ENCODE measurements at places on chromosomes 6 and 20. TPM values are rescaled to one million over a fixed set of nuclear protein-coding genes. Genes with fewer than 3 reads are reported as not detected.

Gene ADISSP
- 129 TPM for total RNA-seq

Gene CD109
- total RNA-seq = 4.0 TPM

Gene FAM110A
- 17.2 TPM for total RNA-seq

Gene C6orf132
- total RNA-seq = 38.1 TPM

Gene C6orf118
- total RNA-seq = 0.25 TPM

Gene DEFB126
- 0.89 TPM for total RNA-seq

Gene SEMG1
- total RNA-seq = 2.9 TPM

Gene ZSCAN31
- total RNA-seq = 7.4 TPM

Gene PLCB4
- 11.9 TPM for total RNA-seq

Gene NKX2-4
- total RNA-seq = 0.11 TPM

Gene RIMS4
- total RNA-seq = 24.8 TPM

Gene MACROD2
- 3.5 TPM for total RNA-seq

Gene HLA-DRA
- 2.8 TPM for total RNA-seq

Gene FAM83B
- 3.9 TPM for total RNA-seq

Gene KIAA0408
- total RNA-seq = 7.5 TPM

Gene PDYN
- 0.14 TPM for total RNA-seq

Gene FIG4
- total RNA-seq = 24.8 TPM

Gene RBPJL
- total RNA-seq = 0.85 TPM

Gene GGT7
- total RNA-seq = 34.5 TPM

Gene GHRH
- total RNA-seq = not detected

Gene FOXQ1
- 0.35 TPM for total RNA-seq

Gene LGSN
- 0.18 TPM for total RNA-seq

Gene CARMIL1
- total RNA-seq = 36.2 TPM

Gene HACE1
- 18.1 TPM for total RNA-seq

Gene AVP
- total RNA-seq = 0.50 TPM

Gene CPXM1
- total RNA-seq = 57.1 TPM

Gene PRR18
- total RNA-seq = 0.39 TPM

Gene ENPP5
- 10.8 TPM for total RNA-seq

Gene BIRC7
- total RNA-seq = 0.17 TPM

Gene IMPG1
- total RNA-seq = not detected

Gene EPB41L1
- total RNA-seq = 38.1 TPM

Gene HLA-DOB
- total RNA-seq = 0.46 TPM

Gene VSTM2L
- 1.9 TPM for total RNA-seq

Gene TUBB
- 1,542 TPM for total RNA-seq

Gene SNAP25
- 0.41 TPM for total RNA-seq

Gene FOXC1
- total RNA-seq = 10.7 TPM

Gene ULBP3
- total RNA-seq = 5.6 TPM

Gene RFX6
- 0.11 TPM for total RNA-seq

Gene PRPH2
- 1.9 TPM for total RNA-seq

Gene RBM24
- total RNA-seq = 0.63 TPM

Gene OPRM1
- not detected for total RNA-seq

Gene LAMA4
- 1.6 TPM for total RNA-seq

Gene LKAAEAR1
- total RNA-seq = 0.73 TPM

Gene CCDC170
- total RNA-seq = 0.26 TPM

Gene SLC12A5
- total RNA-seq = 6.6 TPM

Gene SLC22A3
- total RNA-seq = 2.2 TPM

Gene LST1
- total RNA-seq = 0.66 TPM

Gene PTCRA
- not detected for total RNA-seq

Gene CAGE1
- total RNA-seq = 0.11 TPM

Gene ELOVL4
- 9.0 TPM for total RNA-seq

Gene CST7
- not detected for total RNA-seq

Gene ANKEF1
- total RNA-seq = 7.1 TPM

Gene PAX1
- total RNA-seq = not detected

Measured in WTC11 (cell line).